NCI-H526 treated with DMSO at 0.1 percent for 48 hours (cell line): ENCODE measurements at places on chromosomes 1 and 21.
A peak's percentile ranks its signal among the peaks of the same experiment; 100 is the strongest.

- no peak for DNase-seq
Observed at GRCh38 chr1:173413271-173413707, 63.8 kb upstream of the PRDX6 start.

DNA sequence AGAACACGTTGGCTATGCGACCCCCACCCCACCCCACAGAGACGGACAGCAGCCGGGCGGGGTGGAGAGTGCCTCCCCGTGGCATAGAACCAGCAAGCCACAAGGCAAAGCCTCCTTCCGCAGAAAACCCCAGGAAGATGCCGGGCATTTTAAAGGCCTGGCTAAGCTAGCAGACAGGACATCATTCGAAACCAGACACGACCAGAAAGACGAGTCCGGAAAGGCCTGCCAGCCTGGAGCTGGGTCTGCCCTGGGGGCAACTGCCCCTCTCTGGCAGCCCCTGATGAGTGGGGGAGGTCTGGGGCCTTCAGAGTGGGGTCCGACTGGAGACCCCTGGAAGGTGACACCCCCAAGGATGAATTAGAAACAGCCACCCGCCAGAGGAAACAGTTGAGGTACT, 8.5 kb downstream of the FTCD start:
- DNase-seq = no peak

- no peak for DNase-seq
Observed at GRCh38 chr1:229385853-229386456, 43.1 kb upstream of the CCSAP start.

GRCh38 chr1:1779320-1779675, 1.0 kb upstream of the NADK start:
- no peak for DNase-seq

GRCh38 chr1:17984583-17984982, 123.0 kb upstream of the IGSF21 start:
- no peak for DNase-seq

GRCh38 chr1:36099681-36100341, 11.1 kb downstream of the ADPRS start:
- peak; percentile 54 for DNase-seq

DNA sequence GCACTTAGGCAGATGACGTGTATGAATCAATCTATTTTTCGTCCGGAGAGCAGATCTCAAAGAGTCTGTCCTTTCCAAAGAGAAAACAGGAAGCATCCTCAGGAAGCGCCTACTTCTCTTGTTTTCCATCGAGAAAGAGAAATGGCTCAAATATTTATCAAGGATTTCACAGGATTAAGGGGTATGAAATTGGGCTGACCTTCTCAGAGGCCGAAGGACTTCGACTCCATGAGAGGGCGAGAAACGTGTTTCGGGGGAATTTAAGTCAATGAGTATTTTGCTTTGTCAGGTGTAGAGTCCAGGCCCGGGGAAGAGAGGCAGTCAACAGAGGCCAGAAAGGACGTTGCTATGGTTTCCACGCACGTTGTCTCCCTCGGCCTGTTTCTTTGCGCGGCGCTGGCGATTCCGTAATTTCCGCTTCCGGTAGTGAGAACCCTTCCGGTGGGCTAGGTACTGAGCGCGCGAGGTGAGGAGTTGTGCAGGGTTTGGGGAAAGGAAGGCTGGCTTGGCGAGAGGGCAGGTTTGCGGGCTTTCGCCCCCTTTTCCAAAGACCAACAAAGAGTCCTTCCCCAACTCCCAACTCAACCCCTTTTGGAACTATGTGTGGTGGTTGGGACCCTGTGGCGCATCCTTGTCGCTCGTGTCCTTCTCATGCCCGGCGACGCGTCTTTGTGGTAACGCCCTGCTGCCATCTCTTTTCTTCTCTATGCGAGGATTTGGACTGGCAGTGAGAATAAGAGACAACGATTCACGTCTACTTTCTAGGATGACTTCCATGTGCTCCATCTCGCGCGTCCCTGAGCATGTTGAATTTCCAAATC, at the start of gene MRPS21:
TSS of gene MRPS21 (plus strand) at position 429 of the 821 bp plus-strand sequence. CDS start 506 bp downstream, outside the sequence.
- peak; percentile 95 for DNase-seq

DNA sequence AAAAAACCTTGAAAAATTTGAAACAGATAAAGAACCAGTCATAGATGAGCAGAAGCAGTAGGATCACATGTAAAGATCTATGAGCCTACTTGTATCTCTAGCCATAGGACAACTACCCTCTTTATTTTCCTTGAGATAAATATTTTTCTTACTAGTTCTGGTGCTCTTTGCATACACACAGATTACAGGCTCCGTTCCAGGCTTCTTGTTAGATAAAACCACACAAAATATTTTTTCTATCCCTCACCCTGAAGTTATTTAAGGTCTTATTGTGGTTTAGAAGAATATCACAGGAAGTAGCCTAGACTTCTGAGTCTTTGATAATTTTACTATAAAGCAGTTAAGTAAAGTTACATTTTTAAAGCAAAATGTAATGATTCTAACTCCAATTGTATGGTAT, 512.2 kb downstream of the NEGR1 start:
- no peak for DNase-seq

DNA sequence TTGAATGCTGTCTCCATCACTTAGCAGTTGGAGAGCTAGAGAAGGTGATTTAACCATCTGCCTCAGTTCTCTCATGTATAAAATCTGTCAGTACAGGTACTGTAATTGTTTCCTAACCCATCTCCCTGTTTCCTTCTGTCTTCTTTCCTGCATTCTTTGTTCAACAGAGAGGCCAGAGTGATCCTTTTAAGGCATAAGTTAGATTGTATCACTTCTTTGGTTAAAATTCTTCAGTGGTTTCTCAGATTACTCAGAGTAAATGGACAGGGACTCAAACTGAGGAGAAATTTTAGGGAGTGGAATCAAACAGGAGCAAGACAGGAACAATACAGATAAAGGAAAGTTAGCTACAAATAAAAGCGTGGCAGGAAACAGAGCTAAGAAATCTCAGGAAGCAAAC, 45.2 kb upstream of the SSX2IP start:
- DNase-seq = no peak

DNA sequence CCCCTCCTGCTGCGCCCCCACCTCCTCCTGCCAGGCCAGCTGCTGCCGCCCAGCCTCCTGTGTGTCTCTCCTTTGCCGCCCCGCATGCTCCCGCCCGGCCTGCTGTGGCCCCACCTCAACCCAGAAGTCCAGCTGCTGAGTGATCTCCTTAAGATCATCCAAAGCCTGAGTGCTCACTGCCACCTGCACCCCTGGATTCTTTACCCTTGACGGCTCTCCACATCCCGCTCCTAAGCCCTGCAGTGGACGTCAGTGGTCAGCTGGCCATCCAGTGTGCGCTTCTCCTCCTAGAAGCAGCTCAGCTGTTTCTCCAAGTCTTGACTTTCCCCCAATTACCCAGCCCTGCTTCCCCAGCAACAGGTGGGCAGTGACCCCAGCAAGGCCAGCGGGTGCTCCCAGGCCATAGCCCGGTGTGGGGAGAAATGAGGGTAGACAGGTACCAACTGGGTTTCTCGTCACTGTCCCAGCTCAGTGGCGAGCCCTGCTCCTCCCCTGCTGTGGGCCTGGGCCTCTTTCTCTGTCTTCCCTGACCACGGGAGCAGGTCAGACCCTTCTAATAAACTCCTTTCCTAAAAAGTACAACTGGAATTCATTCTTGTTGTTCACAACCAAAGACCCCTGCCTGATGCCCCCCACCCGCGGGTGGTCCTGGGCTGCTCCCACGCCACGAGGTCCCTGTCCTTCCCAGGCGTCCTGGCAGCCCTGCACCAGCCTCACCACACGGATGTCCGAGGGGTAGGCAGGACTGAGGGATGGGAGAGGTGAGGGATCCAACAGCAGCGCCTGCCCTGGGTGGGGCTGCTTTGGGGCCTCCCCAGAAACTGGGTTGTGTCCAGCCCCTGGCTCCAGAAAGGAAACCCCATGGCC, 1.4 kb downstream of the KRTAP10-7 start:
- DNase-seq = no peak

DNA sequence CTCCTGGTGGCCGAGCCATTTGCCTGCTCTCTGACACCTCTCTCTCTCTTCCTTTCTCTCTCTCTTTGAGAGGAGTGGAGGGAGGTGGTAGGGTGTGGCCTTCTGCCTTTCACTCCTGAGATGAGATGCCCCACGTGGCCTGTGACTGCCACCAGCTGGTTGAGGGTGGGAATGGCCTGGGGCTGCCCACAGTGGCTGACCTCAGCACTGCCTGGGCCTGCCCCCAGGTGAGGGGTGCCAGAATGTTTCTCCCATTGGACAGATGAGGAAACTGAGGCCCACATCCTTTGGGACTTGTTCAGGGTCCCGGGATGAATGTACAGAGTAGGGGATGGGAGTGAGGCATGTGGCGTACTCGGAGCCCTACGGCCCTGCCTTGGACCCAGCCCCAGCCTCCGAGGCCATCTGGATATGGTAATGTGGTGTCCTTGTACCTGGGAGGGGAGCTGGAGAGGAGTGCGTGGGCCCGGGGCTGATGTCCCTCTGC, 12.7 kb upstream of the C1orf167 start:
- DNase-seq = no peak

DNA sequence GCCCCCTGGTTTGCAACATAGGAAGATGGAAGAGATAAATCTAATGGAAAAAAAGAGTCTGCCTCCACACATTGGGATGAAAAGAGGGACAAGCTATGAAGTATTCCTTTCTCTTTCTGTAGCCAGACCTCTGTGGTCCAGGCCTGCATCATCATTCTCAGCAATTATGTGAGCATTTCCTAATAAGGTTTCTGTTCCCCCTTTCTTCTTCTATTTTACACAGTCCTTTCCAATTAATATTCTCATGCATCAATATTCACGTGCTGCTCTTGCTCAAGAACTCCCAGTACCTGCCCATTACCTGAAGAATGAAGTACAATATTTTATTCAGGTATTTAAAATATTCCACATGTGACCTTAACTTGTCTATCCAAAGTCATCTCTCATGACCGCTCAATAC, 8.2 kb upstream of the SLC30A1 start:
- DNase-seq = no peak

DNA sequence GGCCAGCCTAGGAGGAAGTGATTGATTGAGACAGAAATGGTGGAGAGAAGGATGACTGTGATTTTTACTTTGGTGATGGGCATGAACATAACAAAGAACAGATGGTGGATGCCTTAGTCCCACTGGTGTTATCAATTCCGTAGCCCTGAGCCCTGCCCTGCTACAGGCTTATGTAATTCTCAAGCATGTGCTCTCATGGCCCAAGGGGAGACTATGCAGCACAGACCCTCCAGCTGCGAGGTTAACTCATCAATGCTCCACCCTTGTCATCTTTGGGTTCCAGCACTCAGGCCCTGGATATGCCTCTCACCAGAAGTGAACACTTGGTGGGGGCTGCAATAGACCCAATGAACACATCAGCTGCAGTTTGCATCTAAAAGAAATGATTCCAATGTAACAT, 62.7 kb upstream of the LRRC8D start:
- no peak for DNase-seq

- no peak for DNase-seq
Observed at GRCh38 chr1:168897249-168897648, 168.2 kb upstream of the DPT start.

- DNase-seq = no peak
Observed at GRCh38 chr1:168164771-168165170, 14.0 kb upstream of the TIPRL start.

GRCh38 chr1:233294913-233295236, 650 bp downstream of the PCNX2 start:
- DNase-seq = no peak

- no peak for DNase-seq
Observed at GRCh38 chr1:97063532-97063931, 341.9 kb downstream of the PTBP2 start.

DNA sequence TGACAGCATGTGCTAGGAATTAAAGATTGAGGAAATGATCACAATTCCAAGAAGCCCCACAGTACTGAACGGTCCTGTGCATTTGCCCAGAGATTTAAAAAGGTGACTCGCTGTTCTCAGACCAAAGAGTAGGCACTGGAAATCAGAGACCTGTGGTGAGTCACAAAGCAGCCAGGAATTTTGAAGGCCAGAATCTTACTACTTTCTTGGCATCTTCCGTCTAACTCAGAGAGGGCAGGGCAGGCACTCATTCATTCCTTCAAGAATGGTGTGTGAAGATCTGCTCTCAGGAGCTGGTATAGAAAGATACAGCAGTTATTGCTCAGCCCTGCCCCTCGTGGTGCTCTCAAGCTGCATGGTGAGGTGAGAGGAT, 57.9 kb downstream of the BRINP2 start:
- no peak for DNase-seq

DNA sequence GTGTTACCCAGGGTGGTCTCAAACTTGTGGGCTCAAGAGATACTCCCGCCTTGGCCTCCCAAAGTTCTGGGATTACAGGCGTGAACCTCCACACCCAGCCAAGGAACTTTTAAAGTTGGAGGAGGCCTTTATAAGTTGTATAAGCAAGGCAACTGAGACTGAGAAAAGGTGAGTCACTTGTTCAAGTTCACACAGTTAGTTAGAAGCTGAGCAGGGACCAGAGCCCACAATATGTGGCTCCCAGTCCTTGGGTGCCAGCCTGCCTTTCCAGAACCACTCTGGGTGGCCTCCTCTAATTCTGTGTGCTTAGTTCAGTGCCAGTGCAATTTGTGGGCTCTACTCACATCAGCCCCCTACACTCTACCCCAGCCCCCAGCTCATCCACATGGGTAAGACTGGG, 3.7 kb downstream of the RAB25 start:
- no peak for DNase-seq

DNA sequence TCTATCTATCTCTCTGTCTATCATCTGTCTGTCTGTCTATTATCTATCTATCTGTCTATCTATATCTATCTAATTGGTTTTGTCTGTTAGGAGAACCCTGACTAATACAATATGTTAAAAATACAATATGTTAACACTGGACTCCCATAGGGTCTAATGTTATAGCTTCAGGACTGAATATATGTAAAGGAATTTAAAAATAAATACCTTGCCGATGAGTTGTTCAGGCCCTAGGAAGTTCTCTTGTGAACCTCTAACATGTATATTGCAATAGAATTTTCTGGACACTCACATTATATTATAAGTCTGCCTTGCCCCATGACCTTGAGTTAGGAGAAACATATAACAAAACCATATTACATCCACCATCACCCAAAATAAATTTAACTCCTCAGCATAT, 900.6 kb downstream of the NCAM2 start:
- no peak for DNase-seq

DNA sequence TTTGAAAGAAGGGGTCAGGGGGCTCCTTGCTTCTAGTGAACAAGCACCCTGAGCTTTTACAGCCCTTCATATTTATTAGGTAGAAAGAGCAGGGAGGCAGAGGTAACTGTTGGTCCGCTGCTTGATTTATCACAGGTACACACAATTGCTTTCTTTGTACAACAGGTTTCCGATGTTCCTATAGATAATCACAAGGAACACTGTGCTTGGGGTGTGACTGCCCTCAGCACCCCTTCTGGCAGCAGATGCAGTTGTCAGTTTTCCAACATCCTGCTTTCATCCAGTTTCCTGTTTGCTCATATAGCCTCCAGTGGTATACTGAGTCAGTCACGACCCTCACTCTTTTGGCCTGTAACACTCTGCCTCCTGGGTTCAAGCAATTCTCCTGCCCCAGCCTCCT, 40.6 kb downstream of the SCP2 start:
- DNase-seq = no peak

DNA sequence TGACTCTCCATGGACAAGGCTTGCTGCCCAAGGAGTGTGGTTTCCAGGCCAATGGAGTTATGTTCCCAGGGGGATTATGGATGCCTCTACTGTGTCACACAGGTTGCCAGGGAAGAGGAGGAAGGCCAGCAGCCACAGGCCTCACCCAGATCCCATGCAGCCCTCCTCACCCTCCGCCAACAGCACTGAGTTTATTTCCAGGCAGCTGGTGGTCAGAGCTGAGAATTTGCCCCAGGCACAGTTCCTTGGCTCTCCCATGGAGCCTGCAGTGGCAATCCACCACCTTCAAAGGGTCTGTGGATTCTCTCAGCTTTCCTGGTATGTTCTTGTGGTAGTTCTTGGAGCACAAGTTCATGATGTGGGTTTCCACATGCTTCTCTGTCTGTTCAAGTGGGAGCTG, 79.2 kb downstream of the NTNG1 start:
- no peak for DNase-seq
